Hepatic stellate cell (primary cell): ENCODE measurements at places on chromosomes 2 and 18.

DNA sequence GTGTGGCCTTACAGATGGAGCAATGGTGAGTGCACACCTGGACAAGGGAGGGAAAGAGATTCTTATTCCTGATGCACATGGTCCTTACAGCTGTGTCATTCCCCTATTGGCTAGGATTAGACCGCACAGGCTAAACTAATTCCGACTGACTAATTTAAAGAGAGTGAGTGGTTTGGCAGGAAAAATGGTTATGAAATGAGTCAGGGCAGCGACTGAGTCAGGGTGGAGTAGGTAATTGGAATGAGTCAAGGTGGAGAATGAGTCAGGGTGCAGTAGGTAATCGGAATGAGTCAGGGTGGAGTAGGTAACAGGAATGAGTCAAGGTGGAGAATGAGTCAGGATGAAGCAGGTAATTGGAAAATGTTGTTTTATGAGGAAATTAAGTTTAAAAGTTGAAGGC lies 1353.7 kb upstream of the LRRTM1 start:
- no peak for DNase-seq

- no peak for DNase-seq
These were observed 481.7 kb downstream of the TGIF1 start for GRCh38 chr18:3931542-3932112.

DNA sequence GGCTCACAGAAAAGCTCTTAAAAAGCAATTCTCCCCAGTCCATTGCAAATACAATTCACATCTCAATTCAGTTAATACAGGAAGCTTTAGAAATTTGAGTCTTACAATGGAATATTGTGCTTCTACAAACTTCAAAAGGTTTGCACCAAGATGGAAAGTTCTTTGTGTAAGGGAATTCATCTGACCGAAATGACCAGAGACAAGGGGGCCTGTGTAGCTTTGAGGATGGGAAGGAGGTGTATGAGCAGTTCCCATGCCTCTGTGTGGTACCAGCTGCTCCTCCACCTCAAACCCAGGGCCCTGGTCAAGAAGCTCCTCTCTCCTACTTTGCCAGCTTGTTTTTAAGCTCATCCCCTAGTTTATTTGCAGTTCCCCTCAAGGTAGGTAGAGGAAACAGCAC lies 312.8 kb upstream of the PKDCC start:
- no peak for DNase-seq

- DNase-seq: peak; percentile 79
These were observed 39.2 kb downstream of the ABCG8 start for GRCh38 chr2:43877782-43878464.

DNA sequence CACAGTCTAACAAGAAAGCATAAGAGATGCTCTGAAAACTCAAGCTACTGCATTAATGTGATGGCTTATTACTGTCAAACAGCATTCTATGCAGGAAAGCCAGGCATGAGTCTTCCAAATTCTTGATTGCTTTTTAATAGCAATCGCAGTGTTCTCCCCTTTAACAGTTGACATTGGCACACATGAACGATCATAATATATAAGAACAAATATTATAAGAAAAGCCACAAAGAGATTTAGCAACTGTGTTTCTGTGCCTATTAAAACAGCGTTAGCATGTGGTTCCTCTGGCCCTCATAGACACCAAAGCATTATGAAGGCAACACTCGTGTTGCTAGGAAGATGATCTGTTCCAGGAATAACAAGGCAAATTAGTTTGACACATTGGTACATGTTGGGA lies 245.0 kb downstream of the ACKR3 start:
- DNase-seq: no peak

GRCh38 chr18:57775937-57776336 lies 27.2 kb downstream of the ATP8B1 start:
- DNase-seq: no peak
